ENCODE measurements at places on chromosomes 2 and 18. TPM values are rescaled to one million over a fixed set of nuclear protein-coding genes. Genes with fewer than 3 reads are reported as not detected.

The PLGLB2 gene
- total RNA-seq, result 0.67 TPM

The SMARCAL1 gene
- total RNA-seq, result 13.0 TPM

The KCNE4 gene
- 0.84 TPM for total RNA-seq

The GPR35 gene
- 0.54 TPM for total RNA-seq

The EFEMP1 gene
- total RNA-seq, result 16.7 TPM

The LRRC30 gene
- total RNA-seq, result 11.2 TPM

The NDUFV2 gene
- 312 TPM for total RNA-seq

The PAIP2B gene
- total RNA-seq, result 31.9 TPM

The PSMA8 gene
- not detected for total RNA-seq

The CCDC68 gene
- 1.6 TPM for total RNA-seq

The WDR35 gene
- total RNA-seq, result 3.4 TPM

The KATNAL2 gene
- total RNA-seq, result 1.3 TPM

The THADA gene
- 11.4 TPM for total RNA-seq

The NT5C1B gene
- not detected for total RNA-seq

The WDFY1 gene
- total RNA-seq, result 21.8 TPM

The KHK gene
- 2.5 TPM for total RNA-seq

The TSPYL6 gene
- total RNA-seq, result not detected

The LCT gene
- total RNA-seq, result not detected

The SLC35F6 gene
- total RNA-seq, result 15.0 TPM

The DLX2 gene
- total RNA-seq, result not detected

The CCDC121 gene
- 2.5 TPM for total RNA-seq

The GLI2 gene
- total RNA-seq, result 0.71 TPM

The CD207 gene
- total RNA-seq, result 0.20 TPM

The C2orf80 gene
- not detected for total RNA-seq

The COL6A3 gene
- 74.1 TPM for total RNA-seq

The TDRD15 gene
- total RNA-seq, result not detected

The RFTN2 gene
- 2.4 TPM for total RNA-seq

The SLC4A5 gene
- total RNA-seq, result 2.7 TPM

The ANKRD30BL gene
- not detected for total RNA-seq

The IL18RAP gene
- 0.12 TPM for total RNA-seq

The ABCG5 gene
- total RNA-seq, result not detected

The PROKR1 gene
- not detected for total RNA-seq

The COL4A3 gene
- total RNA-seq, result 8.9 TPM

The FRZB gene
- 2.4 TPM for total RNA-seq

The PLB1 gene
- 2.2 TPM for total RNA-seq

The CHST9 gene
- total RNA-seq, result 0.07 TPM

The ARHGAP15 gene
- total RNA-seq, result 1.9 TPM

The UCN gene
- total RNA-seq, result not detected

The SATB2 gene
- 0.99 TPM for total RNA-seq

The POTEF gene
- not detected for total RNA-seq

The ARHGAP28 gene
- 6.0 TPM for total RNA-seq

The CDH20 gene
- total RNA-seq, result 0.10 TPM

The VIT gene
- total RNA-seq, result 1.2 TPM

The GBX2 gene
- total RNA-seq, result not detected

The PMAIP1 gene
- total RNA-seq, result 0.59 TPM

The MYO5B gene
- total RNA-seq, result 0.13 TPM

The CLEC4F gene
- 0.64 TPM for total RNA-seq

Data from psoas muscle (tissue), 8 donors.